Stimulated activated CD8-positive, alpha-beta memory T cell treated with anti-CD3 and anti-CD28 coated beads, Interleukin-12 subunit alpha, Interleukin-12 subunit beta, amount 100 ng/mL, for 4 hours (primary cell): ENCODE measurements at places on chromosomes 12 and 14.

GRCh38 chr12:74897425-74898211, 312.0 kb downstream of the KCNC2 start:
- DNase-seq, result no peak

DNA sequence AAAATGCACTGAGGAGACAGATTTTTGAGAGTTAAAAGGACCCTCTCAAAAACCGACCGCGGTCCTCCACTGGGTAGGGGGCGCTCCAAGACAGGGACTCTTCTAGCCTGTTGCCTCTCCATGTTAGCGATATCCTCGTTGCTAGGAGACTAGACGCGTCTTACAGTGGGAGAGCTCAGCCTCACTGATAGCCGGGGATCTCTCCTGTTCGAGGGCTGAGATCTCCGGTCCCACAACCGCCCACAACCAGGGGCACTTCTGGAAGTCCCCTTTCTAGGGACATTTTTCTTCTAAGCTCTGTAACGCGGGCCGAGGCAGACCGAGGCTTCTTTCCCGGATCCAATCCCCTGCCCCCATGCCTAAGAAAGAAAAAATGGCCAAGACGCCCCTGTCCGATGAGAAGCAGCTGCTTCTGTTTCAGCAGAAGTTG, 21.3 kb downstream of the FKBP11 start:
- DNase-seq, result peak; percentile 59

GRCh38 chr12:132433641-132434395, 56.1 kb upstream of the FBRSL1 start:
- no peak for DNase-seq

DNA sequence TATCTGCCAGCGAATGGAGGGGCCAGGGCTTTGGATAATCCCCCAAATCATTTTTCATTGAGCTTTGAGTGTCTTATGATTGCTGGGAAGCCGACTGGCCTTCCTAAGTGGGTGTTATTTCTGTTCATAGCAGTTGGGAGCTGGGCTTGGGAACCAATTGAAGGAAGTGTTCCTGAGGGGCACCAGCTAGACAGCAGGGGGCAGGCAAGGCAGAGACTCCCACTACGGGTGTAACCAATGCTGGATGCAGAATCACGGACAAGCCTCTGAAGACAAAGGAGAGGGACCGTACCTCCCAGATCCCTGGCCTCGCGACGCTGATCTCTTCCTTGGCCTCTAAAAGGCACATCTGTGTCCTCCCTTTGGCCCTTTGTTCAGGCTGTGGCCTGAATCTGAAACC, 149.0 kb upstream of the PRMT8 start:
- DNase-seq, result no peak

DNA sequence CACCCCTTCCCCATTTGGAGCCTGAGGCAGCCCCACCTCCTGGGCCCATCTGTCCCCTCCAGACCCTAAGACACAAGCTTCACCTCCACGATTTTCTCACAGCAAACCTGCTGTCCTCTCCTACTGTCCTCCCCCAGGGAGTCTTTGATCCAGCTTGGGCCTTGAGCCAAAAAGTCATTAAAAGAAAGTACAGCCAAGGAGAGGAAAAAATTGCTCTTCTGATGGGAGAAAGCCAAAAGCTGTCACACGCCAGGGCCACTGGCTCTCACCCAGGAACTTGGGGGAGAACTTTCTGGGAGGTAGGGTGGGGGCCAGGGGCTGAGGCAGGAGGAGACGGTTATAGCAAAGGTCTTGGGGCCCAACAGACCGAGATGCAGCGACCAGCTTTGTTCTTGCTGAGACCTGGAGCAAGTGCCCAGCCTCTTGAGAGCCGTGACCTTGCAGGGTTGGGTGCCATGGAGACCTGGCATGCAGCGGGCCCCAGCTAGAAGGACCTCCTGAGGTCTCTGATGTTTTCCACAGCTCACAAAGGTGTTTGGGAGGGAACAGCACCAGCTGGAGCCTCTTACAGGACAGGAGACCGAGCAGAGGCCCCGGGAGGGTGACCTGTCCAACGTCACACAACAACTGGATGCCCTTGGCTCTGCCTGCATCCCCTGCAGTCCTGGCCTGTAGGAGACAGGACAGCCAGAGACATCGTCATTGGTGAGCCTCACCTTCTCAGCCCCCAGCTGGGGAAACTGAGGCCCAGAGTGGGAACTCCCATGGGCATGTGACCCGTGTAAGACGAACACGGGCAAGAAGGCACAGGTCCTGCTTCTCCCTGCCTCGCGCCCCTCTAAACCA, 124.5 kb downstream of the CALM1 start:
- no peak for DNase-seq

GRCh38 chr14:104064003-104064402, 21.5 kb upstream of the ASPG start:
- no peak for DNase-seq

GRCh38 chr14:91078095-91078737, 17.8 kb upstream of the RPS6KA5 start:
- DNase-seq, result no peak

DNA sequence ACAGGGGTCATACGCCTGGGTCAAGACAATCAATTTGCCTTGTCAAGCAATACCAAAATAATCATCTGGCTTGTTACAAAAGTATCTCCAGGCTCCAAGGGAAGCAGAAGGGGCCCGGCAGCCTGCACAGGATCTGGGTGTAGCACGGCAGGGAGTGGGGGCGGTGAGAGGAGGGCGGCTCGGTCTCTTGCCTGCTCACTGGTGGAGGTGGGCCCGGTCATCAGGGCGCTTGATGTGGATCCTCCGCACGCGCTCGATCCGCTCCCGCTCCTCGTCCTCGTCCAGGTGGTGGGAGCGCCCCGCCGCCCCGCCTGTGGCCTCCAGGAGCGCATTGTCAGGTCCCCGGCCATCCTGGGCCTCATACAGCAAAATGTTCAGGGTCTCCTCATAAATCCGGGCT, 25.7 kb downstream of the KCTD10 start:
- DNase-seq, result no peak

DNA sequence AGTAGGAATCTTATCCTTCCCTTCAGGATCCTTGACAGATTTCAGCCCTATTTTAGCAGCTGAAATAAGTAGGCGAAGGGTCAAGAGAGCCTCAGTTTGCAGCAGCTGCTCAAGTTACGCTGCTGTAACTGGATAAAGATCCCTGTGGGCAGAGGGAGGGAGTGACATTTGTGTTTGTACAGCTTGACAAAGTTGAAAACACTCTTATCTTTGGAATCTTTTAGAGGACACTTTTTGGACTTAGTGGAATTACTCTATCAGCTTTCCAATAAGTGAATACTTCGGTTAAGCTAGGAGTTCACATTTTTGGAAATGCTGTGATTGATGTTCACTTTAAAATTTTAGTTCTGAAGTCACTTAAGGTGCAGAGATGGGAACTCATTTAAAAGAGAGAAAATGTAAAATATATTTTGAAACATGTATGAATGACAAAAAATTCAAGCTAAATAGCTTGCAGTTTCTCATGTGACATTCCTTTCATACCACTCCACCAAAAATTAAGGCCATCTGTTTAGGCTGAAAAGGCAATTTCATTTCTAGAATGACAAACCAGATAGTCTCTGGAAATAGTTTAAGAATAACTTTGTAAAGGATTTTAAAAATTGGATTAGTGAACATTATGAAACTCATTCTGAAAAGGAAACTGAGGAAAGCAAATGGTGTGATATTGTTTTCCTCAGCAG, 55.2 kb downstream of the SLC38A4 start:
- DNase-seq, result no peak
